ENCODE measurements at places on chromosomes 6 and 20.
A peak's percentile ranks its signal among the peaks of the same experiment; 100 is the strongest.

DNA sequence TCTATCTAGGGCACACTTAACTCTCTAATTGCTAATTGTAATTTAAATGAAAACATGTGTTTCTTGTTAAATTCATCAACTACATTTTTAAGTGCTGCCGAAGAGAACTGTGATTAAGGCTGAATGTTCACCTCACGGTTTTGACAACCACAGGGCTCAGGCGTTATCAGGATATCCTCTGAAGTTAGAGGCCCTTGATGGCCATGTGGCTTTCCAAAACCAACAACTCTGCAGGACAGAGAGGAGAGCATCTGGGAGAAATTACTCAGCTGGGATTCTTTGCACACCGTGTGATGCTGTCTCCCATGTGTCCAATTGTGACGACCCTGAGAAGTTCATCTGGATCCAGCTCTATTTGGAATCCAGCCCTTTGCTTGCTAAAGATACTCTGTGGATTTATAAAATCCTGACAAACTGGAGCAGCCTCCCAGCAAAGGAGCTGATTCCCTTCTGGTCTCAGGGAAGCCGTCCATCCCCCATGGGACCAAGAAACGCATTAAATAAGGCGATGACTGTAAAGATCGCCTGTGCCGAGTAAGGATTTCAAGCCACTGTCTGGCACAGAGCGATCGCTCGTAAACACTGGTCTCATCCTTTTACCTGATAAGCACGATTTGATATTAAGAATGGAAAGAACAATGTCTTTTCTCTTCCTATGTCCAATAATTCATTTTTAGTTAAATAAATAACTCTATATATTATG is 401.1 kb downstream of the CD83 start:
- DNase-seq, result no peak

DNA sequence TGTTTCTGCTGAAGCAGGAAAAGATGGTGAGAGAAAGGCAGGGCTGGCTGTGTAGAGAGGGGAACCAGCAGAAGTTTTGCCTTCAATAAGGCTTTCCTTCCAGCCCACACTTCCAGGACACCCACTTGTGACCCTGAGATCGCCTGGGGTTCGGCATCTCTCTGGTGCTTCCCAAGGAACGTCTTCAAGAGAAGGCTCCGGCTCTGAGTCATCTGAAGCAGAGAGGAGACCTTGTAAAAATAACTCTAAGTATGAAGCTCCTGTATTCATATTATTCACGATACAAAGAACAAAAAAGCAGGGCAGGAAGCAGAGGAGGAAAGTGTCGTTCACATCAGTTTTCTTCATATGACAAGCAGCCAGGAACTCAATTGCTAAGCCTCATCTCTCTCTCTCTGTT is 95.4 kb upstream of the MRPS10 start:
- DNase-seq, result peak; percentile 12

DNA sequence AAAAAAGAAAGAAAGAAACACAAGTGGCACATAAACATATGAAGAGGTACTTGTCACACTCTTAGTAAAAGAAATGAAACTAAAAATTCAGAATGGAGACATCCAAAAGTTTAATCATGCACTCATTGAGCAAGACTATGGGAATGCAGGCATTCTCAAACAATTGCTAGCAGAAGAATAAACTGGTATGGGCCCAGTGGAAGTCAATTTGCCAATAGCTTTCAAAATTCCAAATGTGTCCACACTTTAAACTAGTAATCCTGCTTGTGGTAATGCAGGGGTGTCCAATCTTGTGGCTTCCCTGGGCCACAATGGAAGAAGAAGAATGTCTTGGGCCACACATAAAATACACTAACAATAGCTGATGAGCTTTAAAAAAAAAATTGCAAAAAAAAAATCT is 97.4 kb downstream of the EPB41L2 start:
- DNase-seq, result no peak

DNA sequence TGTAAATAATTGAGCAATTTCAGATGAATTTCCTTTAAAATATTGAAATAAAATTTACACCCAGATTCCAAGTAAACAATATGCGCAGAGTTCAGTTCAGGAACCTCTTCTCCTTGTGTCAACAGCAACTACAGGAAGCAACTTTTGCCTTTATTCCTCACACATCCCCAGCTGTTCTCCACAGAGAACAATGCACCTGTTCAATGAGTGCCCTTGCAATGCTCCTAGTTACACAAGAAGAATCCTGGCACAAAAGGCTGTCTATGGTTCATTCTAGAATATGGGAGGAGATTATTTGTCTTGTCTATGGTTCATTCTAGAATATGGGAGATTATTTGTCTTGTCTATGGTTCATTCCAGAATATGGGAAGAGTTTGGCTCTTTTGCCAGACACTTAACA is 454.9 kb downstream of the BTBD3 start:
- no peak for DNase-seq

GRCh38 chr6:69578361-69578890 is 218.4 kb downstream of the LMBRD1 start:
- DNase-seq, result no peak

DNA sequence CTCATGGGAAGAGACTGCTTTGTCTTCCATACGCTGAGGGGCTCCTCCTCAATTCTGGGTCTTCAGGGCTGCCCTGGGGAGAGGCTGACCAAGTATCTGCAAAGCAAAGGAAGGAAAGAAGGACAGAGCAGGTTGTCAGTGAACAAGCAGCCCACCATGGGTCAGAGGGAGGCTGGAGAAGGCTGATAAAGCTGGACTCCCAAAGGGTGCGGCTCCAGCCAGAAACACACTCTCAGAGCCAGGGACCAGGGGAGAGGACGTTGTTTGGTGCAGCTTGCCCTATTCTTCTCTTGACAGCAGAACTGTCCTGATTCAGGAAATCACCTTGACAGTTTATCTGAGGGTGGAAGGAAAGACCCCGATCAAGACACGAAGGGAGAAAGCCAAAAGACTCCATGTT is 10.4 kb upstream of the CTCFL start:
- DNase-seq, result no peak

All from nucleus accumbens (tissue), 56 donors.